ENCODE measurements at places on chromosomes 5 and 9.

DNA sequence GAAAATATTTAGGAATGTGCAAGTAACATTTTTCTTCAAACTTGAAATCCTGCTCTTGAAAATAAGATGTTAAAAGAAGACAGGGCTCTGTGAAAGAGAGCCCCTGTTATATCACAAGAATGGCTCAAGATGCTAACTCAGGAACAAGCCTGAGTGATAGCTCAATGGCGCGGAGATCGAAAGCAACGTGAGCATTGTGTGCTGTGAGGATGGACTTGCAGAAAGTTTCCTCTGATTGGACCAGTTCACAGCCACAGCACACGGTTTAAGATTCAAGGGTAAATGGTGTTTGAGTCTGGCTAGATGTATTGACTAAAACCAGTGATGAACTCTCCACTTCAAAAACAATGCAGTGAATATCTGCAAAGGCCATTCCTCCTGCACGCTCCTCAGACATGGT lies 2387.0 kb downstream of the MAT2B start:
- DNase-seq, result no peak

- DNase-seq, result no peak
Measured at GRCh38 chr9:136740971-136741882, 1.5 kb downstream of the LCN10 start.

DNA sequence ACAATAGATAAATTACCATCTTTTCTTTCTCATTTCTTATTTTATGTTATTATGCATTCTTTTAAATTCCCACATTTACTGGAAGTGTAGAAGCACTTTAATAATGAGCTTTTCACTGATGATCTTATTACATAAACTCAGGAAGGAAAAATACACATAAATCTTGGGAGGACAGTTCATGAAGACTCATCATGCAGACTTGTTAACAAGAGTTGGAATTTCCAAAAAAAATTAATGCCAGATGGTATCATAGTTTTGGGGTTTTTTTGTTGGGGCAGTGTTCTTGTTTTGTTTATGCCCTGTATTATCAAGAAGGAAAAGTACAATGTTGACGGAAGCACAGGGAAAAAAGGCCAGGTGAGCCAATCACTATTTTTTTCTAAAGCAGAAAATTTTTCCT lies 35.1 kb downstream of the CEMIP2 start:
- peak; percentile 37 for DNase-seq

- DNase-seq, result no peak
Measured at GRCh38 chr5:158970121-158970520, 129.6 kb downstream of the EBF1 start.

DNA sequence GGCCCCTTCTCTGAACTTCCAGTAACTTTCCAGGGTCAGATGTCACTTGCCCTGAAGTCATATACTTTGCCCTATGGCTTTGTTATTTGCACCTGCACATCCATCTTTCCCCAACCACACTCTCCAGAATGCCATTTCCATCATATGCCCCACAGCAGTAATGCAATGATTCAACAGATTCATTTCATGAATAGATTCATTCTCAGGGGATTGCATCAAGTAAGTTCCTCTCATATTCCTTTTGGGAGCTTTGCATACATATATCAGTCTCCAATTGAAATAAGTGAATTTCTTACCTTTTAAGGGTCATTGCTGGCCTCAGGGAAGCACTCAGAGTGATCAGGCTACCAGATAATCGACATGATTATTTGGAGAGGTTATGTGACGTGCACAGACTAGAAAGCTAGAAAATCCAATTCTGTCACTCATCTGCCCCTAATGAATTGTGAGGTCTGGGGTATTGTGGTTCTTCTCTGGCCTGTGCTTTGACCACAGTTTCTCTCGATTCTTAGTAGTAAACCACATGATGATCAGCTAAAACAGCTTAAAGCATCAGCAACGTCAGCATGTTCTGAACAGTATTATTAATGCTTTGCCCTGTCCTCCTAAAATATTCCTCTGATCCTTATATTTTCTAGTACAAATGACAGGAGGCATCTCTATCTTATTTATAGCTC lies 179.9 kb downstream of the ATPSCKMT start:
- no peak for DNase-seq

Measured in GM04503 (cell line).